ENCODE measurements at places on chromosomes 12 and 14.

DNA sequence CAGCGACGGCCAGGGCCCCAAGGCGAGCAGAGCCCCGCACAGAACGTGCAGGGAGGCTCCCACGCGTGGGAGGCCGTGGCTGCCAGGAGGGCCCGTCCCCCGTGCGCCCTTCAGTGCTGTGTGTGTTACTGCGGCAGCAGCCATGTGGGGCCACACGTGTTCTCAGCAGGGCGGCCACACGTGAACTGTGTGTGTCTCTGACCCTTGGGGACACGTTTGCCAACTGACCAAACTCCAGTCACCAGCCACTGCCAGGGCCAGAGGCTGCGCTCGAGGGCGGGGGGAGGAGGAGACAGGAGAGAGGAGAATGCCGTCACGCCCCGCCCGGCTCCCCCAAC lies 57.7 kb downstream of the GALNT9 start:
- DNase-seq: no peak

GRCh38 chr12:101343893-101344292 lies 63.7 kb downstream of the ARL1 start:
- DNase-seq: no peak

DNA sequence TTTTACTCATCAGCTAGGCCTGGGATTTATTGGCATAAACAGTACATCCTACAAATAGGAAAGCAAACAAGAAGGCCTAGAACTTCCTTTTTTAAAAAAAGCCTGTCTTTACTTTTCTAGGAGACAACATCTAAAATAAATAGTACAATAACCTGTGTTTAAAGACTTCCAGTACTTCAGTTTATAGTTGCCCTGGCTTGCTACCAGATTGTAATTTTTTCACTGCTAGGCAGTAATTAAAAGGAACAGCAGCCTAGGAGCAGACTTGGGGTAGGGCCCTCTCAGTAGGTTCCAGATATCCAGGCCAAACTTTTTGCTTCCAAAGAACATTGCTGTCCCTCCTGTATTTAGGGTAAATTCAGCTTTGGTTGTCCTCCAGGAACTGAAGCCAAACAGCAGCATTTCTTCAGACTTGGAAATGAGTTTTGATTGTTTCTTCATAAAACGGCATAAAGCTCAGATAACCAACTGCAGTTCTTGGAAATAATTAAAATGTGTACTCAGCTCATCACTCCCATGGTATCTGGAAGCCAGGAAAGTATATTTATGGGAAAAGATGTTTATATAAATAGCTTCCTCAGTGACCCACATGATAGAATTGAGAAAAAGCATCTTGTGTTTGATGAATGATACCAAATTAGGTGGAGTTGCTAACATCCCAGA lies 61.7 kb downstream of the PPP1R36 start:
- DNase-seq: no peak

- DNase-seq: no peak
These were observed 64.1 kb downstream of the KIAA0586 start for GRCh38 chr14:58491593-58491992.

- no peak for DNase-seq
These were observed 402.3 kb downstream of the NUAK1 start for GRCh38 chr12:105736498-105736897.

- no peak for DNase-seq
These were observed 105.0 kb downstream of the SNAPC1 start for GRCh38 chr14:61866932-61867920.

DNA sequence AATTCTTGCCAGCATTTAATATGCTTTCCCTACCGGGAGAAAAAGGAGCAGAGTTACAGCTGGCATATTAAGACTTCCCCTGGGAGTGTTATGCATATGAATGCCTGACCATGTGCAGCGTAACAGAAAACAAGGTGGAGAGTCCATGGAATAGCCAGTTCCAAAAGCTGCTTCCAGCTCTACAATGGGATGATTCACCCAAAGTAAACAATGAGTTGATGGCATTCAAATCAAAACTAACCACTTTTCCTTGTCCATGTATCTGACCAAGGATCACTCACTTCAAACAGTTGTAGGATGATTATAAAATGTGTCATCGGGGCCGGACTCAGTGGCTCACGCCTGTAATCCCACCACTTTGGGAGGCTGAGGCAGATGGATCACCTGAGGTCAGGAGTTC lies 48.1 kb upstream of the BICDL1 start:
- no peak for DNase-seq

- DNase-seq: no peak
These were observed 94.3 kb downstream of the RFLNA start for GRCh38 chr12:124389138-124389724.

- peak; percentile 41 for DNase-seq
These were observed 385.9 kb downstream of the BMP4 start for GRCh38 chr14:53570411-53571387.

DNA sequence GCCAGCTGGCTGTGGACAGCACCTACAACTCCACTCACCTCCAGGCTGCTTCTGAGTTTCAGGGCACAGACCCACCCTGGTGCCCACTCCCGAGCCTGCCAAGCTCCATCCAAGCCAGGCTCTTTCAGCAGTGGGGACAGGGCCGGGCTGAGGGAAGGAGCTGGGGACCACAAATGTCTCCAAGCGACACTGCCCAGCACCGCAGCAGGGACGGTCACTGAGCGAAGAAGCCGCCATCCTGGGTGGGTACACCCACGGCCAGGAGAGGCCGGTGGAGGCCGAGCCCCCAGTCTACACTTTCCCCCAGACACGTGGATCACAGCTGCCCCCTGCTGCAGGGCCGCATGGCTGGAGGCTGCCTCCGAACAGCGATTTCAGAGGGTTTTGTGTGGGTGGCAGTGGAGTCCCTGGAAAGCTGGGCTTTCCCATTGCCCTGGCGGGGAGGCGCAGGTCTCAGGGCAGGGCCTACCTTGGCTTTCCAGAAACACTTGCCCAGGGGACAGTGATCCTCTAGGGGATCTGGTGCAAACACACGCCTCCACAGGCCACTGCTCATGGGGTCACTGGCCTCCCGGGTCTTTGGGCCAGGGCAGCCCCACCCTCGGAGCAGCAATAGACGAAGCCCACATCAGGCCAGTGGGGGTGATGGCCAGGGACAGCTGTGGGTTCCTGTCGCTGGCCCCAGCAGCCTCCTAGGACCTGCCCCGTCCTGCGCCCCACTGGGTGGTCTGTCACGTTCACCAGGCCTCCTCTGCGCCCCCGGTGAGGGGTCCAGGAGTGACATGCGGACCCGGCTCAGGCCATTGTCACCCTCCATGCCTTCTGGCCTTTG lies 1.2 kb upstream of the GPR132 start:
- no peak for DNase-seq

GRCh38 chr14:24459331-24459730 lies 16.8 kb upstream of the SDR39U1 start:
- no peak for DNase-seq

- no peak for DNase-seq
These were observed 42.8 kb upstream of the CMKLR1 start for GRCh38 chr12:108381787-108382436.

Data from GM12892 (cell line).